Cerebellar cortex (tissue), 1 donor: ENCODE measurements at places on chromosomes 16 and 17.

GRCh38 chr16:50708373-50709060 lies 15.1 kb downstream of the NOD2 start:
- DNase-seq: no peak

- DNase-seq: no peak
Observed at GRCh38 chr16:31078597-31079341, 4.5 kb downstream of the ZNF646 start.

GRCh38 chr16:19488213-19488640 lies 33.7 kb downstream of the GDE1 start:
- no peak for DNase-seq

DNA sequence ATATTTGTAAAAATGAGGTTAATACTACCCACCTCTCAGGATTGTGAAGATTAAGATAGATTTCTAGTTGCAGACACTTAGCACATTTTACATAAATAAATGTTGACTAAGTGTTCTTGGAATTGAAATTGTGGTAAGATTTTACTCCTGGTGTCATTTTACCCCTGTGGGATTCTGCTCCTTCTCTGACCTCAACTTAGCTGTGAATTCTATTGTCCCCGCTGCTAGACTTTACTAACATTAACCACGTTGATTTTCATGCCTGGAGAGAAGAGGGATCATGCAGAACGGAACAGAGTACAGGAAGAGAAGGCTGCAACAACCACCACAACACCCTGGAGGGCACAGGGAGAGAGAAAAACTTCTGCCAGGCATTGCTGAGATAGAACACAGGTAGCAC lies 2.1 kb upstream of the TOM1L1 start:
- no peak for DNase-seq

DNA sequence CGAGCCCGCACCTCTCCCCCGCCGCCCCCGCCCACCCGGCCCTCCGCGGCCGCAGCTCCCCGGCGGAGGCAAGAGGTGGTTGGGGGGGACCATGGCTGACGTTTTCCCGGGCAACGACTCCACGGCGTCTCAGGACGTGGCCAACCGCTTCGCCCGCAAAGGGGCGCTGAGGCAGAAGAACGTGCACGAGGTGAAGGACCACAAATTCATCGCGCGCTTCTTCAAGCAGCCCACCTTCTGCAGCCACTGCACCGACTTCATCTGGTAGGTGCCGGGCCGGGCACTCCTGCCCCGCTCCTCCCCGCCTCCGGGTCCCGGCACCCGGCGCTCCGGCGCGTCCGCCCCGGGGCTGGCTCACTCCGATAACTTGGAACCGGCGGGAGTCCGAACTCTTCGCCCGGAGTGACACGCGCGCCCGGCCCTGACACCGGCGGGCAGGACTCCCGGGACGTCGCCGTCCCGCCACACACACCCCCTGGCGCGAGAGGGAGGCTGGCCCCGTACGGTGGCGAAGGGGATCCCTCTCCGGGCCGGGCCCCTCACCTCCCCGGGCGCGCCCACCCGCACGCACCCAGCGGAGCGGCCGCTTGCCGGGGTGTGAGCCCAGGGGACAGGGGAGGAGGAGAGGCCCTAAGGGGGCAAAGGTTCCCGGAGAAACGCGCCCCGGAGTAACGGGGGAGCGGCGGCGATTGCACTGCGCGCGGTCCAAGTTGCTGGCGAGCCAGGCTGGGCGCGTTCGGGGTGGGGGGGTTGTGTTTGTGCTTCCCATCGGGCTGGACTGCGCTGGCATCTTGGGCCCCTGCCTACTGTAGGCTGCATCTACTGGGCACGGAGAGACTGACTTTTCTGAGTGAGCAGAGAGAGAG lies 581 bp downstream of the PRKCA start:
- DNase-seq: peak; percentile 55

GRCh38 chr17:41657936-41658335 lies 30.7 kb upstream of the EIF1 start:
- DNase-seq: no peak

DNA sequence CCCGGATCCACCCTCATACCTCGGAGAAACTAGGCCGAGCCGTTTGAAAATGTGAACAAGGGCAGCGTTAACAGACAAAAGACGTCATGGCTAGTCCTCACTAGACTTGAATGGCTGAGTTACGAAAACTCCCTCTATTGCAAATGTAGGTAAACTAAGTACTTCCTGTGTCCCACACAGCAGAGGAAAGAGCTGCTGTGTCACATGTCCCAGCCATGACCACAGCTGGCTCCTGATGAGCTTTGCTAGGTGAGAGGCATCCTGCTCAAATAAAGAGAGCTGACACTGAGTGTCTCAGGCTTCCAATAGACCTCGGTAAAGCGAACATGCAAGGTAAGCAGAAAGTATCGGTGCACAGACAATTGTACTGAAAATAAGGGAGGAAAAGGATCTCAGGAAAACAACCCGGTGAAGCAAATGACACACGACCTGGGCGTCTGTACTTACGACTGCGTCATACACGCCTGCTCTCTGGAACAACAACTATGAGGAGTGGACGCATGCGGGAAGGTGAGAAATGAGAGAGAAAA lies 26.0 kb downstream of the TMEM204 start:
- DNase-seq: no peak

GRCh38 chr17:33202021-33202420 lies 91.1 kb downstream of the ASIC2 start:
- peak; percentile 16 for DNase-seq

DNA sequence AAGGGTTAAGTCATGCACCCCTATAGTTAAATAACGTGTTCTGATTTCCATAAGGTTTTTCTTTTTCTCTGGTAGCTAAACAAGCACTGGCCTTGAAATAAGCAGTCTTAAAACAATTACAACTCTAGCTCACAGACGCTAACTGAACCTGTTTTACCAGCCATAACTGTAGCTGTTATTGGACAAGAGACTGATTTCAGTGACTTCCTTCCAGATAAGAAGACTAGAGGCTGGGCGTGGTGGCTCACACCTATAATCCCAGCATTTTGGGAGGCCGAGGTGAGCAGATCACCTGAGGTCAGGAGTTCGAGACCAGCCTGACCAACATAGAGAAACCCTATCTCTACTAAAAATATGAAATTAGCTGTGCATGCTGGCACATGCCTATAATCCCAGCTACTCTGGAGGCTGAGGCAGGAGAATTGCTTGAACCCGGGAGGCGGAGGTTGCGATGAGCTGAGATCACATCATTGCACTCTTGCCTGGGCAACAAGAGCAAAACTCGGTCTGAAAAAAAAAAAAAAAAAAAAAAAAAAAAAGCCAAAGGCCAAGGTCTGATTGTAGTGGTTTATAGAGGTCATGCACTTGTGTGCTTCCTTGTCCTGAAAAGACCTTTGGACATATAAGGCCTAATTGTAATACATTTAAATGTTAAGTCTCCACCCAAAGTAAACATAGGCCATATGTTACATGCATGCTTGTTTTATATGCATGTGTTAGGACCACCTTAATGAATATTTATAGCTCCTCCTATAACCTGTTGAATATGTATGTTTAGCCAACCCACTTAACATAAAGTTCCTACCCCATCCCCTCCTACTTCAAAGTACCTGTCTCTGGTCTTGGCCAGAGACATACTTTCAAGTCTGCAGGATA lies 319.5 kb upstream of the CA10 start:
- DNase-seq: no peak

DNA sequence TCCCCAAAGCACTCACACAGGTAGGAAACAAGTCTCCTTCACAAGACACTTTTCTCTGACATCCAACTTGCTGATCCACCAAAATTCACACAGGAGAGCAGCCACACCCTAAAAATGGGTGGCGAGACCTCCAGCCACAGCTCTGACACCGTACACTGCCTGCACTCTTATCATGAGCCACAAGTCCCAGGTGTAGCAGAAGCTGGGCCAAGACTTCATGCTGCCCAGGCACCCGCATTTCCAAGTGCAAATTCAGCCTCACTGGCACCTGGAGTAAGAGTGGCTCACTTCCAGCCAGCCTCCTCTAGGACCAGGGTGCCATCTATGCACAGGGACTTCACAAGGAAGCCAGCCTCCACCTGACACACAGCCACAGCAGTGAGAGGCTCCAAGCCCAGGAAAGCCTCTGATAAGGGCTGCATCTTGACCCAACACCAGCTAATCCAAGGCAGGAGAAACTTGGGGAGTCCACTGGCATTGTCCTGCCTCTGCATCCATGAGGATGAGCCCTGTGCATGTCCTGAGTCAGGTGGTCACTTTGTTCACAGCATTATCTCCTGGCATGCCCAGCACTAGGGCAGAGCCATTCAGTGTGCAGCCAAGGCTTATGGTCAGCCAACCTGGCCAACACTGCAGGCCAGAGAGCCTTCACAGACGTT lies 2.6 kb upstream of the ZNF768 start:
- no peak for DNase-seq

- peak; percentile 91 for DNase-seq
Observed at GRCh38 chr16:70476272-70477020, 22.1 kb downstream of the FCSK start.

DNA sequence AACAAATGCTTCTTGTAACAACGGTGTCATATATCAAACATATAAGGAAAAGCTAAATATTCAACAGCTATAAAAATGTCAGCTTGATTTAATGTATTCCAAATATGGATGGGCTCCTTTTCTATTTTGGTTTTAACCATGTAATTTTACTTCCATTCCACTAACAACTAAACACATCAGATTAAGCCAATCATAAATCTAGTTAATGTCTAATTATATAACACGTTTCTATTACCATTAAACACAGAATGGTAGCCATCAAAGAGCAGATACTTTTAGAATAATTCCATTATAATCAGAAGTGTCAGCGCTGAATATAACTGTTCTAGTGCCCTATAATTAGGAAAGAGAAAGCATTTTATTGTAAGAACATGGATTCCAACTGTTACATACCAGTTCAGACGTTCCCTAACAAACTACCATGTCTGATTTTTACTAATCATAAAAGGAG lies 10.0 kb downstream of the CMC2 start:
- no peak for DNase-seq

GRCh38 chr17:78674595-78675315 lies 97.6 kb upstream of the DNAH17 start:
- DNase-seq: peak; percentile 66

DNA sequence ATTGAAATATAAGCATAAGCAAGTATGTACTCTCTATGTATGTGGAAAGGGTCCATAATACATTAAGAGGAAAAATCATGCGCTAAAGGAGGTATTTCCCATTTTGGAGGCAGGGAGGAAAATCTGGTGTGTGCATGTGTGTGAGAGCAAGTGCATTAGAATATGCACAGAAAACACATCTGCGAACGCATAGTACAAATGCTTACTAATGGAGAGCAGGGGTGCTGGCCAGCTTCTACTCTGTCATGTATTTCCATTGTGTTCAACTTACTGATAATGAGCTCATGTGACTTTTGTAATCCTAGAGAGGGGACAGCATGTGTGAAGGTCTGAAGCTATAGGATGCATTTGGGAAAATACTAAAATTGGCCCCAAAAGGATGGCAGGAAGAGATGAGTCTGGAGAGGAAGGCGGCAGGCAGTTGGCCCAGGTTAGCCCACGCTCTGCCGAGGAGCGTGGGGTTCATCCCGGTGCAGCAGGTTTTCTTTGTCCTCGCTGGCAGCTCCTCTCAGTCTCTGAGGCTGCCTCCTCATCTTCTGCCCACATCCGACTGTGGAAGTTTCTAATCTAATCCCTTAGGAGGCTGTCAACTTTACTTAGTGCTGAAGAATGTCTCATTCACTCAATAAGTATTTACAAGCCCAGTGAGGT lies 17.8 kb upstream of the KSR1 start:
- DNase-seq: no peak
